ENCODE measurements at places on chromosomes 3 and 15.
A peak's percentile ranks its signal among the peaks of the same experiment; 100 is the strongest.

- no peak for DNase-seq
Measured at GRCh38 chr3:116552246-116552645, 107.0 kb upstream of the LSAMP start.

DNA sequence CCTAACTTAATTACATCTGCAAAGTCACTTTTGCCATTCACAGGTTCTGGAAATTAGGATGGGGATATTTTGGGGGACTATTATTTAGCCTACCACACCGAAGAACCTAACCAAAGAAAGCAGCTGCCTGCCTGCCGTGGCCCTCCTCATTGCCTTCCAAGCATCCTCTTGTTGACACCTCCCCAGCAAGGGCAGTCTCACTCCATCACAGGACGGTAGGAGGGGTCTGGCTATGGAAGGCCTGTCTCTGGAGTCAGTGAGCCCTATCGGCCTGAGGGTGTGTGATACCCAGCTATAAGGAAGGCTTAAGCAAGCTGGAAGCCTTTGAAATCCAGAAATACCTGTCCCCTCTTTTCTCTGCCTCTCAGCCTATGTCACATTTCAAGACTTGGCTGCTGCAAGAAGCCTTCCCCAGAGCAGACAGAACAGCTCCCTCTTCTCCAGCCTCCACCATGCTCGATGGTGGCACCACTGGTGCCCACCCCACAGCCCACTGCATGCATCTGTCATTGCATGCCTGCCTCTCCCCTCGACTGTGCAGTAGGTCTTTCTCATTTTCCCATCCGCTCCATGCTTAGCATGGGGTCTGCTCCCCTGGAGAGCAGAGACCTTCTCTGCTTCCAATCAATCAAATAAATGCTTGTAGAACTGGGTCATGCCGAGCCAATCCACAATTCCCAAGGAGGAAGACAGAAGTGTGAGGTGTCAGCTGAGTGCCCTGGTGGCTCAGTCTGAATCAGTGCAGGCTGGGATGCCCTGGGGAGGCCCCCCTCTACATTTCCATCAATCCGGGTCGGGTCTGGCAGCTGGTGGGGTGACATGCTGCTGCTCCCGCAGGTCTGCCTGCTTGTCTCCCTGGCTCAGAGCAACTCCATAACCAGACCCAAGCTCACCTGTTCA lies 23.9 kb upstream of the LOXL1 start:
- no peak for DNase-seq

DNA sequence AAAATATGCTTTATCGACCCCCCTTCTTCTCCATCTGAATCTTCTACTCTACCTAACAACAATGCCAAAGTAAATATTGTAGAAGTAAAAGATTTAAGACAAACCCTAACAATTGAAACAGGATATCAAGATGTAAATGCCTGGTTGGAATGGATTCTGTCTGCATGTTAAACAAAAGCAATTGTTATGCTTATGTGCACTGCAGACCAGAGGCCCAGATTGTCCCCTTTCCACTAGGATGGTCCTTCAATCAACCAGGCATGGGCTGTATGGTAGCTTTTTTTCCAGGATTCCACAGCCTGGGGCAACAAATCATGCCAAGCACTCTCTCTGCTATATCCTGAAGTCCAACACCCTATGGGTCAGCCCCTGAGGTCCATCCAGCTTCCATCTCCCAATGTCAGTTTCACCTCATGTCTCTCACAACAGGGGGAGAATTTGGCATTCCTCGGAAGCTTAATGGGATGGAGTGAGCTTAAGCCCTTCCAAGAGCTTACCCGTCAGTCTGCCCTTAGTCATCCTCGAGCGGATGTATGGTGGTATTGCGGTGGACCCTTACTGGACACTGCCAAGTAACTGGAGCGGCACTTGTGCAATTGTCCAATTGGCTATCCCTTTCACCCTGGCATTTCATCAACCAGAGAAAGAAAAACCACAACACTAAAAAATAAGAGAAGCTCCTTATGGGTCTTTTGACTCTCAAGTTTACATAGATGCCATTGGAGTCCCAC lies 36.2 kb downstream of the ZNF589 start:
- no peak for DNase-seq

DNA sequence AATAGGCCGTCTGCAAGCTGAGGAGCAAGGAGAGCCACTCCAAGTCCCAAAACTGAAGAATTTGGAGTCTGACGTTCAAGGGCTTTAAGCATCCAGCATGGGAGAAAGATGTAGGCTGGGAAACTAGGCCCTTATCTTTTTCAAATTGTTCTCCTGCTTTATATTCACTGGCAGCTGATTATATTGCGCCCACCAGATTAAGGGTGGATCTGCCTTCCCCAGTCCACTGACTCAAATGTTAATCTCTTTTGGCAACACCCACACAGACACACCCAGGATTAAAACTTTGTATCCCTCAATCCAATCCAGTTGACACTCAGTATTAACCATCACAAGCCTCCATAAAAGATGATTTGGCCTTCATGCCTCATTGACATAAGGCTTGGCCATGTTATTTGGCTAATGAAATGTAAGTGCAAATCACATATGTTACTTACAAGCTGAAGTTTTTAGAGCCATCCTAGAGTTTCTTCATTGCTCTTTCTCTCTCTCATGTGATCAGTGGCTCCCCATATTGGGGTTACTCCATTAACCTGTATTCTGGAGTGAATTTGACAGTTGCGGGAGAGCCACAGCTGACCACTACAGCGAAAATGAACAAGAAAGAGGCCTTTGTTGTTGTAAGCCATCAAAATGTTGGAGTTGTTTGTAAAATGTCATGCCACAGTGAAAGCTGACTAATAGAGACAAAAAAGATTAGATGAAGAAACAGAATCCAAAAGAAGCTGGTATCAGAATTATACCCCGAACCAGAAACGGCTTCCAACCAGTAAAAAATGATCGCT lies 61.7 kb downstream of the GBE1 start:
- no peak for DNase-seq

DNA sequence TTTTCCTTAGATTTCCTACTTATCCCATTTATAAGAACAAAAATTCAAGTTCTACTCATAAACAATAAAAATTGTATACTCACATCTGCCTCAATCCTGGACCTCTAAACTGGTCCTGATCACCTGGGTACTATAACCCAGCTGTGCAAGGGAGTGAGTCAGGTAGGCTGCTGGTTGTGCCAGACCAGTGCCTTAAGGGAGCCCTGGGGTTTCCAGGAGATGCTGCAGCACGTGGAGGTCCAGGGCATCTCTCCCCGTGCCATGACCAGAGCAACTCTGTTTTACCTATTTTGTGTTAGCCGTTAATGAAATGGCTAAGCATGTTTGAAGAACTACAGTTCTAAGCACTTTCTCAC lies 140.2 kb upstream of the TRIM42 start:
- DNase-seq: no peak

DNA sequence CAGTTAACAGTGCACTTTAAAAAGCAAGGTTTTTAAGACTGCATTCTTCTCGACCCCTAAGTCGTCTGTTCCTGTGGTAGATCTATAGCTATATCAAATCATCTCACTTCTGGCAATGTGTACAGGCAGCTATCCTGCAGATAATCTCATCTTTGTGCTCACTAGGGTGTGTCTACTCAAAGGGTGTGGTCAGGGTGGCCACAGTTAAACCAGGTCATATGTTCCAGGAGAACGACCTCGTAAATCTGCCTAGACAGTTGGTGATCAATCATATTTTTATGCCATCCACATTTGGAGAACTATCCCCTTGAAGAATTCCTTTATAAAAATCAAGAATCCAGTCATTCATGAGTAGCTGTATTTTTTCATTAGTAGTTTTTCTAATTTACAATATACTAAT lies 3.0 kb downstream of the VEPH1 start:
- no peak for DNase-seq

GRCh38 chr15:58066042-58066867 lies 744 bp upstream of the ALDH1A2 start:
- peak; percentile 45 for DNase-seq

All from prostate gland (tissue), 2 donors.